Esophagus mucosa (tissue), 1 donor: ENCODE measurements at places on chromosomes 11 and 22. TPM values are rescaled to one million over a fixed set of nuclear protein-coding genes. Genes with fewer than 3 reads are reported as not detected.

Gene TMEM86A
- total RNA-seq = 1.1 TPM

Gene SLC22A6
- total RNA-seq = not detected

Gene MUC6
- not detected for total RNA-seq

Gene ACTN3
- 0.44 TPM for total RNA-seq

Gene POTEH
- total RNA-seq = not detected

Gene DESI1
- total RNA-seq = 36.7 TPM

Gene UPK3A
- not detected for total RNA-seq

Gene MISFA
- 2.6 TPM for total RNA-seq

Gene UBQLNL
- total RNA-seq = 0.08 TPM

Gene NXPE2
- not detected for total RNA-seq

Gene SYT13
- total RNA-seq = not detected

Gene ABCC8
- not detected for total RNA-seq

Gene TEX12
- total RNA-seq = 0.16 TPM

Gene PVALB
- not detected for total RNA-seq
